NAMALWA (cell line): ENCODE measurements at places on chromosomes 5 and 9.

DNA sequence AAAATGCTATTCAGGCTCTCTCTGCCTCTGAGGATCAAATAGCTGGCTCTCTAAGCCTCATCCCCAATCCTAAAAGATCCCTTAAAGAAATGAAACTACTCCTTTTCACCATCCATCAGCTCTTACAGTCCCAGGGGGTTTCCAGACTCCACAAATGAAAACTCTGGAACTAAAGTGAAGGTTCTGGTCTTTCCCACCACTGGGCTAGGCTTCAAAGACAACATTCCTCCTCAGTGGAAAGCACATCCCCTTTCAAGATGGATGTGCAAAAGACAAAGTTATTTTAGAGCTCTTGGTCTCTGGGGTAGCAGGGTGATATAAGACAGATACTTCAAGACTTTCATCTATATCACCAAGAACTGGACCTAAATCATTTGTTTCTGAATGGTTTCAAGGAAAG is 106.9 kb downstream of the DCP2 start:
- DNase-seq: no peak

- DNase-seq: no peak
Measured at GRCh38 chr9:121298689-121299466, 30.9 kb downstream of the GSN start.

GRCh38 chr9:78314550-78314949 is 17.6 kb downstream of the PSAT1 start:
- DNase-seq: no peak

DNA sequence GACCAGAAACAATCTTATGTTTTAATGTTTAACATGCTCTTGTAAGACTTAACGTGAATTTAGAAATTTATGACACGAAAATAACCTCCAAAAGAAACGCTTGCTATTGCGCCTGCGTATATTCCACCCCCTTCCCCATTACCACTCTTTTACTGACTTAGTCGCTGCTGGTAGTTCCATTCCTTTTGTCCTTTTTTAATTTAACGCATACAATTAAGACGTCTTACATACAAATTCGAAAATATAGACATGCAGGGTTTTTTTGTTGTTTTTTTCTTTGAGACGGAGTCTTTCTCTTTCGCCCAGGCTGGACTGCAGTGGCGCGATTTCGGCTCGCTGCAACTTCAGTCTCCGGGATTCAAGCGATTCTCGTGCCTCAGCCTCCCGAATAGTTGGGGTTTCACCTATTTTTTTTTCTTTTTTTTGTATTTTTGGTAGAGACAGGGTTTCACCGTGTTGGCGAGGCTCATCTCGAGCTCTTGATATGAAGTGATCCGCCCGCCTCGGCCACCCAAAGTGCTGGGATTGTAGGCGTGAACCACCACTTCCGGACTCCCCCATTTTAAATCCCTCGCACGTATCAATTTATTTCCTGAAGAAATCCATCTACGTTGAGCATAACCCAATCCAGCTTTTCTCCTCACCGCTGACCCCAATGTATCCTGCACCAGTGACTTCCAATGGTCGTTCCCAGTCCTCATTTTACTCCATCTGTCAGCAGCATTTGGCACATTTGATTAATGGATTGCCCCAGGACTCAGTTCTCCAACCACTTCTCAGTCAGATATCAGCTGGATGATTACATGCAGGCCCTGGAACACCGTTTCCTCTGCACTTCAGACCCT is 684 bp upstream of the MED7 start:
- DNase-seq: peak; percentile 16

GRCh38 chr5:158634714-158635113 is 465.0 kb downstream of the EBF1 start:
- DNase-seq: no peak

GRCh38 chr5:154465169-154465568 is 12.9 kb downstream of the HAND1 start:
- DNase-seq: no peak

GRCh38 chr5:13640270-13640669 is 304.2 kb downstream of the DNAH5 start:
- DNase-seq: no peak

DNA sequence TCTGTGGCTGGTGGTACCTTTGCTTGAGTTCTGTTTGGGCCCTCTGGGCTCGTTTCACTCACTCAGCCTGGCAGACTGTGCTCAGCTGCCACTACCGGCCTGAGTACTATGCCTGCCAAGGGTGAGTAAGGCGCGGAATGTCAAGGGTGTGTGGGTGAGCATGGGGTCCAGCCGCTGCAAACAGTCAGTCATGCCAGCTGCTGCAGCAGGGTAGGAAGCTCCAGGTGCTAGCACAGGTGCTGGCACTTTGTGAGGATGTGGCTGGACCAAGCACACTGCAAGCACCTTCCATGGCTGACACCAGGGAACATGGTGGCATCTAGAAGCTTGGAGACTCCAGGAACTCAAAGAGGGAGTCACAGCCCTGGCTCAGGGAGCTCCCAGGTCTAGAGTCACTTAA is 368.6 kb upstream of the ACO1 start:
- no peak for DNase-seq

- no peak for DNase-seq
Measured at GRCh38 chr5:136007271-136007670, 21.5 kb upstream of the TGFBI start.

DNA sequence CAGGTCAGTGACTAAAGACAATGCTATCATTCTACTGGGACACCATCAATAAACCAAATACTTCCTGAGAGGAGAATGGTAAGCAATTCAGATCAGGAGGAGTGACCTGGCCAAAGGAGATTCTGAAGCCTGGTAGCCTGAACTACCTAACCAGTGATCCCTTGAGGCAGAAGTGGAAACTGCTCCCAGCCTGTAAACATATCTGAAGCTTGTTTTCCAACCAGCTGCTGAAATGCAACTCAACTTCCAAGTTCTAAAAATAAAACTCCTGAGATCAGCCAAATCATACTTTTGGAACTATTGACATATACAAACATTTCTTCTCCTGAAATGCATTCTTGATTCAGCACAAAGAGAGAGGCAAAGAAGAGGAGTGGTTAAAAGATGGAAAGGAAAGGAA is 204.1 kb downstream of the EBF1 start:
- no peak for DNase-seq

GRCh38 chr5:115494570-115495289 is 49.8 kb downstream of the FEM1C start:
- DNase-seq: no peak

- no peak for DNase-seq
Measured at GRCh38 chr5:54611290-54611951, 93.9 kb downstream of the SNX18 start.

DNA sequence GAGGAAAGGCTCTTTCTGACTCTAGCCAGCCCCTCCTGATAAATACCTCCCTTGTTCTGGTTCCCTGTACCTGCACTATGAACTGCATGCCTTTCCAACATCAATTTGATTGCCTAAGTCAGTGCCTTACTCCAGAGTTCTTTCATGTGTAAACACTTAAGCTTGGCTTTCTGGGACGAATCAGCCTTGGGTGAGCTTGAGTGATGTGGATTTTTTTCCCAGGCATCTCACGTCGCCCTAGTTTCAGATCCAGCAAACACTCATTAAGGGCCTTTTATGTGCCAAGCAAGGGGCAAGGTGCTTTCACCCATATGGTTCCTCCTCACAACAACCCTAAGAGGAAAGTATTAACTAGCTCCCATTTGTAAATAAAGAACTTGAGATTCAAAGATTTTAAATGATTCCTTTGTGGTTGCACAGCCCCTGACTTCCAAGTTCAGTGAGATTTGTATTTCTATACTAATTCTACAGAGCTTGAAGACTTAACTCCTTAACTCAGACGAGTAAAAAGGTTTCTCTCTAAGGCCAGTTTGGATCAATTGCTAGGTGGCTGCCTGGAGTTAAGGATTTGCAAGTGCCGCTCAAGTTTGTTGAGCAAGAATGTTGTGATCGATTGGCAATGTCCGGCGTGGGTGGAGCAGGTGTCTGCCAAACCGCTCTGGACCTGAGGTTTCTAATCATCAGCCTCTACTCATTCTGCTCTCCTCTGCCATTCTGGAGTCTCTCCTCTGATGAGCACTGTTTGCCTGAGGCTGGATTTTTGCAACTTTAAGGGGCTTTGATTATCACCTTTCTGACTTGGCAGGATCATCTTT is 20.2 kb upstream of the TJP2 start:
- DNase-seq: no peak

DNA sequence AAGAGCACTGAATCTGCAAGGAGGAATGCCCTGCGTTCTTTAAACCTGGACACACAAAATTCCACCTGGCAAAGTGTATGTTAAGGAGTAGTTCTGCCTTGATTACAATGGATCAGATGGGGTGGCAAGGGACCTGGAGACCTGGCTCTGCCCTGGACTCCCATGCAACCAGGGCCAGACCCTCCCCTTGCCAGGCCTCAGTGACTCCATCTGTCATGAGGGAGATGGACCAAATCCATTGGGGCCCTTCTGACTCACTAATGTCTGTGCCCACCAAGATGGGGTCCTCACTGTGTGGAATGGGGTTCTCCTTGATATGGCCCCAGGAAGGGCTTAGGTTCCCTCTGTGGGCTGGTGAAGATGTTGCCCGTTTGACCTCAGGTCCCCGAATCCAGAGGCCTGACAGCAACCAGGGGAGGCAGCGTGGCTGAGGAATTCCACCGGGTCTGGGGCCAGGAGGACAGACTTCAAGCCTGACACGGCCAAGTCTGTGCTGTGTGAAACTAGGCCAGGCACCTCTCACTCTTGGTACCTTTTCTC is 100.3 kb downstream of the PAX5 start:
- DNase-seq: no peak

- no peak for DNase-seq
Measured at GRCh38 chr9:105258225-105258737, 13.8 kb downstream of the SLC44A1 start.

- no peak for DNase-seq
Measured at GRCh38 chr5:156327296-156327695, 332 bp downstream of the SGCD start.

DNA sequence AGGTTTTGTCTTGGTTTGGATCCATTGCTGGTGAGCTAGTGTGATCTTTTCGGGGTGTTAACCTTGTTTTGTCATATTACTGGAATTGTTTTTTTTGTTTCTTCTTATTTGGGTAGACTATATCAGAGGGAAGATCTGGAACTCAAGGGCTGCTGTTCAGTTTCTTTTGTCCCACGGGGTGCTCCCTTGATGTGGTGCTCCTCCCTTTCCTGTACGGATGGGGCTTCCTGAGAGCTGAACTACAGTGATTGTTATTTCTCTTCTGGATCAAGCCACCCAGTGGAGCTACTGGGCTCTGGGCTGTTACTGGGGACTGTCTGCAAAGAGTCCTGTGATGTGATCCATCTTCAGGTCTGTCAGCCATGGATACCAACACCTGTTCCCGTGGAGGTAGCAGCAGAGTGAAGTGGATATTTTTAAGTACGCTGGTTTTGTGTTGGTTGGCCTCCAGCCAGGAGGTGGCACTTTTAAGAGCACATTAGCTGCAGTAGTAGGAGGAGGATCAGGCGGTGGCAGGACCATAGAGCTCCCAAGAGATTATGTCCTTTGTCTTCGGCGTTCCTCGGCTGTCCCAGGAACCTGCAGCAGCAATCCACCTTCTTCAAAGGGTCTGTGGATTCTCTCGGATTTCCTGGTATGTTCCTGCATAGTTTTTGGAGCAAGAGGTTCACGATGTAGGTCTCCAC is 27.2 kb downstream of the SCAMP1 start:
- DNase-seq: no peak
